ENCODE measurements at places on chromosomes 3 and 15.

DNA sequence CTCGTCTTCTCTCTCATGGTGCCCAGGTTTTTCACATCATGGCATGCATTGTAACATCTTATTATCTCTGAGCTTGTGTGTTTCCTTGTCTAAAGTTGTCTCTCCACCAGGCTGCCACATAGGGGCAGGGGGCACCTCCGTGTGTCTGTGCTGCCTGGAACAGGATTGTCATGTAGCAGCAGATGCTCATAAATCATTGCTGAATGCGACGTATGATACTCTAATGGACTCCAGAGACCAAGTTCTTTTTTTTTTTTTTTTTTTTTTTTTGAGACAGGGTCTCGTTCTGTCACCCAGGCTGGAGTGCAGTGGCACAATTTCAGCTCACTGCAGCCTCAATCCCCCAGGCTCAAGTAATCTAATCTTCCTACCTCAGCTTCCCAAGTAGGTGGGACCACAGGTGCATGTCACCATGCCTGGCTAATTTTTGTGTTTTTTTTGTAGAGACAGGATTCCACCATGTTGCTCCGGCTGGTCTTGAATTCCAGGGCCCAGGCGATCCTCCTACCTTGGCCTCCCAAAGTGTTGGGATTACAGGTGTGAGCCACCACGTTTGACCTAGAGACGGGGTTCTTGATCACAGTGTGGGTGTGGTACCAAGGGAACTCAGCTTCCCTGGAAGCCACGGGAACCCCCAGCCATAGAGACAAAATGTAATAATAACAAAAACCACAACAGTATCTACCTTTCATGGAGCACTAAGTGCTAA lies 4.7 kb upstream of the DNASE1L3 start:
- no peak for DNase-seq

DNA sequence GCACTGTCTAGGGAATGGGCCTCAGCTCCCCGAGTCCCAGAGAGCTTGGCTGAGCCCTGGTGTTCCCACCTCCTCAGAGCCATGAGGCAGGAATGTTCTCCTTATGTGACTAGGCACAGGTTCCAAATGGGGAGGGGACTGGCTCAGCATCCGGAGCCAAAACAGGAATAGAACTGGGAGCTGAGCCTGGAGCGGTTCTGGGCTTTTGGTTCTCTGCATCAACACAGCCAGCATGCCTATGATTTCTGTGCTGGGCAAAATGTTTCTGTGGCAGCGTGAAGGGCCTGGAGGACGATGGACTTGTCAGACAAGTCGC lies at the start of gene FAM131A:
TSS of gene FAM131A (plus strand) at position 202 of the 316 bp plus-strand sequence. CDS start at position 233, 31 bp downstream.
- no peak for DNase-seq

- DNase-seq: no peak
These were observed 252.4 kb upstream of the UBE2E1 start for GRCh38 chr3:23553353-23553752.

DNA sequence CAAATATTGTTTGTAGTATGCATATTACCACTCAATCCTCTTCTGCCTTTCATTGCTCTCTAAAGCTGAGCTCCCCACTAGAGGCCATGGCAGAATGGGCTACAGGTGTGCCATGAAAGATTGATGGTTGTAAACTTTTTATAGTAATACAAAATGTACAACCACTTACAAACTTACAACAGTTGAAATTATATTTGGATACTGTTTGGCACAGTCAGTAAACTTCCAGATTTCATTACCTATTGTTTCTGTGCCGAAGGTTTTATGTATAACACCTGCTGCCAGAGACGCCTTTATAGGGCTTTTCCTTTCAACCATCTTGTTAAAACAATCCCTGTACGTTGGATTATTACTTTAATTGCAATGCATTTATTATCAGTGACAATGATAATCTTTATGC lies 7.0 kb downstream of the ROPN1 start:
- DNase-seq: no peak

DNA sequence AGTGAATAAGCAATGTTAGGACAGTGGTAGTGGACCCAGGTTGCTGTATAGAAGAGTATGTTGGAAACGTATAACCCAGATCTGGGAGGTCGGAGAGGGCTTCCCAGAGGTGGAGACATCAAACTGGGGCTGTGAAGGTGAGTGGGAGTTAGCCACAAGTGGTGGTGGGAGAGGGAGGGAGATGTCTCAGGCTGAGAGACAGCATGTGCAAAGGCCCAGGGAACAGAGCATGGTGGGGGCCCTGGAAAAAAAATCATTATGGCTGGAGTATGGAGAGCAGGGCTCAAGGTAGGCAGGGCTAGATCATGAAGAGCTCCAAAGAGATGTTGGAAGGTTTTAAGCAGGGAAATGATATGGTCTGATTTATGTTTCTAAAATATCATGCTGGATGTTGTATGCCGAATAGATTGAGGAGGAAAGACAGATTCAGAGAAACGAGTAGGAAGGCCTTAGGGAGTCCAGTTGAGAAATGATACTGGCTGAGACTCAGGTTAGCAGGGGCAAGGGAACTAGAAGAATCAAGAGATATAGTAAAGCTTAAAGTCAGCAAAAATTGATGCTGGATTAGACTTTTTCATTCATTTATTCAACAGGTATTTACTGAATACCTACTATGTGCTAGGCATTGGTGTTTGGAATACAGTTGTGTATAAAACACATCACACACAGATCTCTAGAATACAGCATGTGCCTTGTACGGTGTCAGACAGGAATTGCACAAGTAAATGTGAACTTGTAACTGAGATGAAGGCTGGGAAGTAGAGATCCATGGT lies 17.0 kb downstream of the ITPR1 start:
- DNase-seq: no peak

GRCh38 chr15:79872358-79873017 lies 24.3 kb downstream of the MTHFS start:
- DNase-seq: peak; percentile 57

DNA sequence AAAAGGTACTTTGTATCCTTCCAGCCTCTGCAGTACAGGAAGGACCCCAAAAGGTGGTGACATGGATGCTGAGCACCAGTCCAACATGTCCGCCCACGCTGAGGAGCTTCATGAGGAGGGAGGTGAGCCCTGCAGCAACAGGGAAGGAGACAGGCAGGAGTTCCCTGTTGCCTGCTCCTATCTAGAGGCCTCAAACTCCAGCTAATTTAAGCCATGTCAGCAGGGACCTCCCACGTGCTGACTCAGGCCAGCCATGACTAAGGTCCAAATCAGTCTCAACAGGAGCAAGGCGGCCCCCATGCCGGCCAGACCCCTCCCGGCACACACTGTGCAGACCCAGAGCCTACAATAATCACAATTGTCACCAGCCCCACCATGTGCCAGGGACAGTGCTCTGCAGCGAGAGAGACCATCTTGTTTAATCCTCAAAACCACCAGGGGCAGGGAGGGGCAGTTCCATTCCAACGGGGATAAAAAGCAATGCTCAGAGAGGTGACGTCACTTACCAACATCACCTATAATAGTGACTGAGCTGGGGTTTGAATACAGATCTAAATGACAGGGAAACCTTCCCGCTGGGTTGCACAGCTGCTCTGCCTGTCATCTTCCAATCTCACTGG lies 54.5 kb upstream of the GATA2 start:
- no peak for DNase-seq

DNA sequence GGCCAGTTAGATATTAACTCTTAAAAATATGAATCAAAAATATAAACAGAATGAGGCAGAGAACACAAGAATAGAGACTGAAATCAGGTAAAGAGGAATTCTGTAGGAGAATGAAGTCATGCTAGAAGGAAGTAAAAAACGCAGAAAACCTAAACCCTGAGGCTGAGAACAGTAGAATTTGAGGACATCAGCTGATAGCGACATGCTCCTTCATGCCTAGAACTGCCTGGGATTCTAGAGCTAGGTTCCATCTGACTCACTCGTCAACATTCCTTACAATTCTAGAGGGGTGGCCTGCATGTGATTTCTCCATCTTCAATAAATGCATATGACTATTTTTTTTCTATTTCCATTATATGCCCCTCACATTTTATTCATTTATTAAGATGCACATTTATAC lies 343.0 kb downstream of the ROBO1 start:
- DNase-seq: no peak

DNA sequence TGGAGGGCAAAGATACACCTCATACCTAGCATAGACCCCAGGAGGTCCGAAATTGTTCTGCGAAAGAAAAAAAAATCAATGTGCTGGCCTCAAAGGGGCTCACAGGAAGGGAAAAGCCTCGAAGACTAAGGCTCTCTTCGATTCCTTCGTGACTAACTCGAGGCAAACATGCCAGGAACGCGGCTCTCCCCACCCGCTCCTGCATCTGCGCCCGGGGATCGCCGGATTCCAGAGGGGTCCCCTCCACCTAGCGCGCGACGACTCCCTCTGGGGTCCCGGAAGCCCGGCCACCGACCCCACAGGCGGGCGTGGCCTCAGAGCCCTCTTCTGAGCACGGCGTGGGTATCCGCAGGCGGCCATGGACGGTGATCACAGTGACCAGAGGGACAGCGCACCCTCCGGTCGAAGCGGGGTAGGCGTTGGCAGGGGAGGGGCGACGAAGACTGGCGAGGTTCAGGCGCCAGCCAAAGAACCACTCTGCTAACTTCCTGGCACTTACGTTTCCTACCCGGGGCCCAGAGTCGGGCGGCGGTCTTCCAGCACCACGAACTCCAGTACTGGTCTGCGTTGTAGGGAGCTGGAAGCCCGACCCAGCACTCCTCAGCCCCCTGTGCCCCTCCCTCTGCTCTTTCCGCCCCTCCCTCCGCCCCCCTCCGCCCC lies 515 bp upstream of the EIF3J start:
- DNase-seq: no peak

DNA sequence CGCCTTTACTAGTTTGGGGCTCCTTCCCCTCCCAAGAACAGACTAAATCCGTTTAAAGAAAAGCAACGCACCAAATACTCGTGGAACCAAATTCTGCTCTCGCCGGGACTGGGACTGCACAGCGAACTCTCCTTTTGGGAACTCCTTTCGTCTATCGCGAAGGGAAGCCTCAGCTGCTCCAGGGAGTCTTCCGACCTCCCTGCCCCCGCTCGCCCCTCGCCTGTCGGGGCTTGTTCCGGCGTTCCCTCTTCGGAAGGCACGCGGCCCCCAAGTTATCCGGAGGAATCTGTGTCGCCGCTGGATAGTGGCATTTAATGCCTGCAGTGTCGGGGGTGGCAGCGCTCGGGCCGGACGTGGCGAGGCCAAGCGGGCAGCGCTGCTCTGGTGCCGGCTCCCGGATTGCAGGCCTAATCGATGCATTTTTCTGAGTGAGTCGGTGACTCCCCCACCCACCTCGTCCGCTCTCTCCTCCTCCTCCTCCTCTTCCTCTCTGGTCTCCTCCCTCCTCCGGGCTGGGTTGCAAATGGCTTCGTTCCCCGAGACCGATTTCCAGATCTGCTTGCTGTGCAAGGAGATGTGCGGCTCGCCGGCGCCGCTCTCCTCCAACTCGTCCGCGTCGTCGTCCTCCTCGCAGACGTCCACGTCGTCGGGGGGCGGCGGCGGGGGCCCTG lies at the start of gene TRIM71:
TSS of gene TRIM71 (plus strand) at position 440 of the 671 bp plus-strand sequence. CDS start at position 524, 84 bp downstream.
- DNase-seq: peak; percentile 36

DNA sequence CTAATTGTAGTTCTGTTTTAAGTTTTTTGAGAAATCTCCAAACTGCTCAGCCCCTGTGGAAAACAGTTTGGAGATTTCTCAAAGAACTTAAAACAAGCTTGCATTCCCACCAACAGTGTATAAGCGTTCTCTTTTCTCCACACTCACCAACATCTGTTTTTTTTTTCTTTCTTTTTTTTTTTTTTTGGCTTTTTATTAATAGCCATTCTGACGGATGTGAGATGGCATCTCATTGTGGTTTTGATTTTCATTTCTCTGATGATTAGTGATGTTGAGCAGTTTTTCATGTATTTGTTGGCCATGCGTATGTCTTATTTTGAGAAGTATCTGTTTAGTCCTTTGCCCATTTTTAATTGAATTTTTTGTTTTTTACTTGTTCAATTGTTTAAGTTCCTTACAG lies 73.1 kb upstream of the COL8A1 start:
- DNase-seq: no peak

DNA sequence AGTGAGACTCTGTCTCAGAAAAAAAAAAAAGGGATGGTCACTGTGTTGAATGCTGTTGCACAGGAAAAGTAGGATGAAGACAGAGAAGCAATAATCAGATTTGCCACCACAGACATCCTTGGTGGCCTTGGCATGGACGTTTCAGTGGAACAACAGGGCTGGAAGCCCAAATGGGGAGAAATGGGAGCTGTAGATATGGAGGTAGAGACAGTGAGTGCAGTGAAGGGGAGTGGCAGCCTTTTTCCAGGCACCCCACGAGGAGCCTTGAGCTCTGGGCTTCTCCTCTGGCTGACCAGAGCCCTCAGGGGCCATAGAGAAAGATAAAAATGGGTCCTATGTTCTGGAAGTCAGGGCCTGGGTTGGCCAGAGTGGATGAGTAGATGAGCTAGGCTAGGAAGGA lies 12.3 kb upstream of the DOCK3 start:
- DNase-seq: no peak

GRCh38 chr3:12658593-12659058 lies 5.3 kb downstream of the RAF1 start:
- DNase-seq: peak; percentile 30

DNA sequence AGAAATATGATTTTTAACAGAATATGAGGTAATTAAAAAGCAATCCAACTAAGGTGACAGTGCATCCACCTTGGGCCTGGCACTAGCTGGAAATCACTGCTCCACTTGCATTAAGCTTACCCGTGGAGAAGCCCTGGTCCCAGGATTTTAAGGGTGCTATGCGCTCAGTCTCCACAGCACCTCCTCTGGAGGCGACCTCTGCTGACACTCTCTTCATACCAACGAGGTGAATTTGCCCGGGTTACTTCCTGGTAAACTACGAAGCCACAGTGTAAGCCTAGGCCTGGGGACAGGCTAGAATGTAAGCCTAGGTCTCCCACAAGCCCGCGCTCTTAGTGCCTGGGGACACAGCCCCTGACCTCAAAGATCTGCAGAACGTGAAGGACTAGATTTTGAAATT lies 793 bp downstream of the APOD start:
- no peak for DNase-seq

DNA sequence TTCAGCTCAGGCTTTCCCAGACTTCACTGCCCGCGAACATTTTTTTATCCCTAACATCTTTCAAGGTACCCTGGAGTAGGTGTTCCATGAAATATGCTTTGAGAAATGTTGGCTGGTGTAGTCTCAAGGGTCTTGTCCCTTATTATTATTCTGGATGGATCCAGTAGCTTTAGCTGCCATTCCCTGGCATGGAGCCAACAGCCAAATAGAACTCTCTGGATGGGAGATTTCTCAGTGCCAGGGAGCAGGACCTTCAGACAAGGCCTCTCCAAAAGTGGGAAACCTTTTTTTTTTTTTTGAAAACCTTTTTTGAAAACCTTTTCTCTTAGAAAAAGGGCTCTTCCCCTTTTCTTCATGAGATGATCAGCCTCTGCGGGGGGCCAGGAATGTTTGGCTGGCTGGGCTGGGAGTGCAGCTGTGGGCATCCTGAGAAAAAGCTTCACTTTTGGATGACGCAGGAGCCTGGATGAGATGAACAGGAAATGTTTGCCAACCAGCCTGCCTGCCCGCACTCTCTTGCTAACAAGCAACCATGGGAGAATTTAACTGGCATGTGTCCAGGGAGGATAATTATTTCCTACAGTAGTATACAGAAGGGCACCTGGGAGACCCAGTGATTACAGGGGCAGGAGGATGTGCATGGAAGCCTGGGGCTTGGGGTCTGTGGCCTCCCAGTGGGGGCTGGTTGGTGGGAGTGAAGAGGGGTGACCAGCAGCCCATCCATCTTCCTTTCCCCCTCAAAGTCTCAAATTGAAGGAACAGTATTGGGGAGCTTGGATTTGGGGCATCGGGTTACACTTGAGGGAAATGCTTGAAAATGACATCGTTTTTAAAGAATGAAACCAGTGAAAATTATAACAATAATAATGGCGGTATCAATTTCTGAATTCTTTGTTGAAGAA lies 109.1 kb upstream of the LRIG1 start:
- no peak for DNase-seq

- no peak for DNase-seq
These were observed 11.0 kb downstream of the SH3BP5 start for GRCh38 chr3:15321349-15321748.

GRCh38 chr3:56976651-56977560 lies 83.6 kb upstream of the SPATA12 start:
- DNase-seq: no peak
